Right cardiac atrium (tissue), 5 donors: ENCODE measurements at places on chromosomes 16 and 17.

GRCh38 chr16:24145927-24146326, 110.2 kb upstream of the CACNG3 start:
- no peak for DNase-seq

DNA sequence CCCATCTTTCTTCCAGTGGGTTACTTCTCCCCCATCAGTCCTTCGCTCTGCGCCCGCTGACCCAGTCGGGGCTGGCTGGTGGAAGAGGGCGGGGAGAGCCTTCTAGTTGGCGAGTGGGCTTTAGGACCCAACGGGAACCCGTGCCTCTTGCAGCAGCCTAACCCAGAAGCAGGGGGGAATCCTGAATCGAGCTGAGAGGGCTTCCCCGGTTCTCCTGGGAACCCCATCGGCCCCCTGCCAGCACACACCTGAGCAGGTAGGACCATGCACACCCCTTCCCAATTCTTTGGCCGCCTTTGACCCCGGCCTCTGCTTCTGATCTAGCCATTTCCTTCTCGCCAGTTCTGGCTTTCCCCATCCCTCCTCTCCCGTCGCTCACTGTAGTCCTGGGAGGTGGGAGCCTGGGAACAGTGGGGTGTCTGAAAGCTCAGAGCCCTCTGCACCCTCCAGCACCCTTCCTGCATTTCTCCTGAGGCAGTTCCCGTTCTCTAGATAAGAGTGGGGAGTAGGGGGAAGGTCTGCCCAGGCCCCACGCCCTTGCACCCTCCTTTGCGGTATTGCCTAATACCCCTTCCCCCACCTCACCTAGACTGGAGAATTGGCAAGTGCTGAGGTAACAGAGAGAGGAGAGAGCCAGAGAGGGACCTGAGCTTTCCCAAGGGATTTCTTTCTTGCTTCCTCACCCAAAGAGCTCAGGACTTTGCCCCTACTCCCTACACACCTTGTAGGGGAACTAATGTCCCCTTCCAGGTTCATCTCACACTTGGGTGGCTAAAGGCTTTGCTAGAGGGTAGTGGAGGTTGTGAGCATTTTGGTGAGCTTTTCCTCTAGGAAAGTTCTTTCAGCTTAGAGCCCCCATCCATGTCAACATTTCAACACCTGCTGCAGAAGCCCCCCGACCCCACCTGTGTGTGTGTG, at the start of gene RARA:
Gene RARA, plus strand, starts transcription at position 150 of the 918 bp plus-strand sequence. CDS start 22,039 bp downstream, outside the sequence.
- peak; percentile 65 for DNase-seq

- DNase-seq, result no peak
Measured at GRCh38 chr17:64723781-64724180, 61.7 kb upstream of the SMURF2 start.

DNA sequence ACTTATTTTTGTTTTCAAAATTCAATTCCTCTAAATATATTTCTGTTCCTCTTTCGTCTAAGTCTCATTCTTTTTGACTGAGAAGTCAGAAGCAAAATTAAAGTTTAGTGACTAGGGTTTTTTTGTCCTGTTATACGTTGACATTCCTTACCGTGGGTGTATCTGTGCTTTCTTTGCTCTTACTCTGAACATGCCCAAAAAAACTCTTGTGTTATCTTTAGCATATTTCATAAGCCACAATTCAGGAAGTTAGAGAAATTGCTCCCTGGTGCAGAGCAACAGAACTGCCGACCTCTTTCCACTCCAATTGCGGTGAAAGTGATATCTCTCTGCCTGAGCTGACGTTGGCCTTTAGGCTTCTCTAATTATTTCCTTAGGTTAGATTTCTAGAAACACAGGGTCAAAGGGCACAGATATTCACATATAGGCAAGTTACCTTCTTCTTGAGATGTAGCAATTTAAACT, 65.7 kb downstream of the CENPV start:
- no peak for DNase-seq

DNA sequence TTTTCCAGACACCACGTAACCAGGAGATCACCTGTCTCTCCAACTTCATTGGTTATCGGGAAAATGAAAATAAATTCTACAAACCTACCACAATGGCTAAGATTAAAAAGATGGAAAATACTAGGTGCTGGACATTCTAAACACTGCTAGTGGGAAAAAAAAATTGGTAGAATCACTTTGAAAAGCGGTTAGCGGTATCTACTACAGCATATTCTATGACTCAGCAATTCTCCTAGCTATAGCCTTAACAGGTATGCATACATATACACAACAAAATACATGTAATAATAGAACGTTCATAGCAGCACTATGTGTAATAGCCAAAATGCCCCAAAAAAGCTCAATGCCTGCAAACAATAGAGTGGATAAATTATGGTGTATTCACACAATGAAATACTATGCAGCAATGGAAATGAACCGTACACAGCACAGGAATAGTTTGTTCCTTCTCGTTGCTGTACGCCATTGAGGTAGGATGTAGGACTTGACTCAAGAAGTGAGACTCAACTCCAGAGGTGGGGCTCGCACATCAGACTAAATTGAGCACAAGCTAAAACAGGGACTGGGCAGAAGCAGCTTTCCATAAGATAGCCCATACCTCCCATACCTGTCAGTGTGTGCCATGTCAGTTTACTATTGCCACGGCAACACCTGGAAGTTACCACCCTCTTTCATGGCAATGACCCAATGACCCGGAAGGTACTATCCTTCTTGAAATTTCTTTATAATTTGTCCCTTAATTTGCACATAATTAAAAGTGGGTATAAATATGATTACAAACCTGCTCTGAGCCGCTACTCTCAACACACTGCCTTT, 44.8 kb downstream of the RNF157 start:
- no peak for DNase-seq

DNA sequence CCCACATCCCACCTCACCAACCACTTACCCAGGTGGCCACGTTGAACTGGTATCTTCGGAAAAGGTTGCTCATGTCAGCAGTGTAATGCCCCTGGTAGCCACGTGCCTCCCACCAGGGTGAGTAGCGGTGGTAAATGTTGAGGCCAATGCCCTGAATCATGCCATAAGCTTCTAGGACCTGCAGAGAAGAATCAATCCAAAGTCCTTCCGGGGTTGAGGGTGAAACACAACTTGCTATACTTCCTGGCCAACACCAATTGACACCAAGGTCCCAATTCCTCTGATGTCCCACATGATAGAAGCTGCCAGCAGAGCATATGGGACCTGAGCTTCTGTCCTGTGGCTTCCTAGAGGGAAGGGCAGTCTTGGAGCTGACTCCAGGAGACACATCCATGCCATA, 11.3 kb upstream of the CNOT1 start:
- DNase-seq, result no peak

- peak; percentile 90 for DNase-seq
Measured at GRCh38 chr17:1031711-1032110, 34.8 kb downstream of the TIMM22 start.

DNA sequence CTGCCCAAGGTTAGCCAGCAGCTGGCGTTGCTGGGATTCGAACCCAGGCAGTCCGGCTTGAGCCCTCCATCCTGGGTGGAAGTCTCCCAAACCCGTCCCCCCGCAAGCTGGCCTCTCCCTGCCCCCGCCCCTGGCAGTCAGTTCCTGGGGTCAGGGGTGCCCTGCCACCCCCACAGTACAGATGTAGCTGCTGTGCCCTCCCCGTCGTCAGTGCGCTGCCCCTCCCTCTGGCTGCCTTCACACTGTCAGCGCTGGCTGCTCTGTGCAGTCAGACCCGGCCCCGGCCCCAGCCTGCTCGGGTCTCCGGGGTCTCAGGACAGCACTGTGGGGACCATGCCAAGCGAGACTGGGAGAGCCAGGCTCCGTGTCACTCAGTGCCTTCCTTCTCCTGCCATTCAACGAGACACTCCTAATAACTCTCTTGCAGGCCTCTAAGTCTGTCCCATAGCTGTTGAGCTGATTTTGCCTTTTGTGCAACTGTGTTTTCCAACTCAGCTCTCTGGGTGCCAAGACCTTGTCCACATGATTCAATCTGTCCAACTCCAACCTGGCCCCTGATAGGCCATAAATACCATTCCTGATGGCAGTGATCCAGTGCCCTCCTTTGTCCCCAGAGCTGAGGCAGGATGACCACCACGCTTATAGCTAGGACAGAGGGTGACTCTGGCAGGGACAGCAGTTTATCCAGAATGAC, 55.5 kb upstream of the IL34 start:
- DNase-seq, result peak; percentile 21

DNA sequence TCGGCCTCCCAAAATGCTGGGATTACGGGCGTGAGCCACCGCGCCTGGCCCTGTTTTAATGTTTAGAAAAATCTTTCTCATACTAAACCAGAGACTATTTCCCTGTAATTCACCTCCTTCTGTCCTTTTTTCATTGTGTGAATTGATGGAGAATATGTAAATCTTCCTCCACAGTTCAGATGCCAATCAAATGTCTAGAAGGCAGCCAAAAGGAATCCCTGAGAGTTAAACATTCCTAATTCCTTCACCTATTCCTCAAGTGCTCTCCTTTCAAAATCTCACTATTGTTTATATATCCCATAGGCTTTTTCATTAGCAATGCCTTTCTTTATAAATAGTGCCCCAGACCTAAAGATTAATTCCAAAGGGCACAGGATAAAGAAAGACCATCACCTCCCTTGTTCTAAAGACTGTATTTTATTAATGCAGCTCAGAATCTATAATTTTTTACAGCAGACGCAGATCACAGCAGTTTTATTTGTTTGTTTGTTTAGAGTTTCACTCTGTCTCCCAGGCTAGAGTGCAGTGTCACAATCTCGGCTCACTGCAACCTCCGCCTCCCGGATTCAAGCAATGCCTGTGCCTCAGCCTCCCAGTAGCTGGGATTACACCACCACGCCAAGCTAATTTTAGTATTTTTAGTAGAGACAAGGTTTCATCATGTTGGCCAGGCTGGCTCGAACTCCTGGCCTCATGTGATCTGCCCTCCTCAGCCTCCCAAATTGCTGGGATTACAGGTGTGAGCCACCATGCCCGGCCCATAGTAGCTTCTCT, 30.5 kb downstream of the COPZ2 start:
- DNase-seq, result no peak
